ENCODE measurements at places on chromosomes 13 and 19.

DNA sequence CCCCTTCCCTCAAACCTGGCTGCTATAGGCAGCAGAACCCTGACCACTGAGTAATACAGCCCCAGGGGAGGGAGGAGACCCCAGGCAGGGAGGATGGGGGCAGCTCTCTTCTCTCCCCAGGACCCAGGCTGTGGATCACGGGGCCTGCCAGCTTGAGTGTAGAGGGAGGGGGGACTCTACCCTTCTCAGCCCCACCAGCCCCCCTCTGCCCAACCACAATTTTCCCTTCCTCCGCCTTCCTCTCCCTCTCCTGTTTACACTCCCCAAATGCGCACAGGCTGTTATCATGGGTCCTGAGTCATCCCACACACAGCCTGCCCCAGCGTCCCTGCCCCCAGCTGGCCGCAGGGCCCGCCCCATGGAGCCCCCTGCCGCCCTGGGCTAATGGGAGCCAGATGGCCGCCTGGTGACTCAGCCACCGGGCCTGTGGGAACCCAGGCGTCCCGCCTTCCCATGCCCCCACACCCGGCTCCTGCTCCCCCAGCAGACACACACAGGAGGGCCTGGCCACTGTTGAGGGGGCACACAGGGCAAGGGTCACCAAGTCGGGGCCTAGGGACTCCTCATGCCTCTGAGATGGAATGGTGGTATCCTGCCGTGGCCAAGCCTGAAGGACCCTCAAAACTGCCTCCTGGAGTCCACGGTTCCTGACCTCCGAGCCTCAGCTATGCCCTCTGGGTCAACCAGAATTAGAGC is 13.6 kb downstream of the CCDC97 start:
- DNase-seq, result no peak

- no peak for DNase-seq
Measured at GRCh38 chr13:72198042-72198441, 331.0 kb upstream of the DACH1 start.

- DNase-seq, result no peak
Measured at GRCh38 chr19:34480491-34480890, 1.1 kb upstream of the WTIP start.

DNA sequence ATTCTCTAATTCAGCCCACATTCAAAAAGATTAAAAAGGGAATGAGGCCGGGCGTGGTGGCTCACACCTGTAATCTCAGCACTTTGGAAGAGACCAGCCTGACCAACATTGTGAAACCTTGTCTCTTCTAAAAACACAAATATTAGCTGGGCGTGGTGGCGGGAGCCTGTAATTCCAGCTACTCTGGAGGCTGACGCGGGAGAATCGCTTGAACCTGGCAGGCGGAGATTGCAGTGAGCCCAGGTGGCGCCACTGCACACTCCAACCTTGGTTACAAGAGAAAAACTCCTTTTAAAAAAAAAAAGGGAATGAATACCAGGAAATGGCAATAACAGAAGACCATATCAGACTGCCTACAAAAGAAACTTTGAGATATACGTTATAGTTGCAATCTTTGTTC is 1244.5 kb downstream of the PCDH9 start:
- no peak for DNase-seq

- DNase-seq, result no peak
Measured at GRCh38 chr13:51237386-51237785, 15.2 kb downstream of the FAM124A start.

DNA sequence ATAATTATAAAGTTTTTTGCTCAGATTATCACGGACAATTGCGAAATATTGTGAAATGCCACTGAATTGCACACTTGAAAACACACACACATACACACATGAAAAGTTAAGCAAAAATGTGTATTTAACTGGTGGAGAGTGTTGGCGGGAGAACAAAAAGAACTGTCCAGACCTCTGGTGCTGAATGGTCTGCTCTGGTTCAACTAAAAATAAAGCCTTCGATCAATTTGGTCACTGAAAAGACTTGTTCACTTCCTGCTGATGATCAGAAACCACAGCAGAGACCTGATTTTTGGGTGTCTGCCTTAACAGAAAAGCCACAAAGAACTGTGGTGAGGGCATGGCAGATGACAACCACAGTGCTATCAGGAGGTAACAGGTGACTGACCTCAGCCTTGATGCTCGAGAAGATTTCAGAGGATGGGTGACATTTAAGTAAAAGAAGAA is 4.0 kb upstream of the IGFL1 start:
- no peak for DNase-seq

GRCh38 chr19:34261334-34262109 is 7.2 kb downstream of the GARRE1 start:
- no peak for DNase-seq

DNA sequence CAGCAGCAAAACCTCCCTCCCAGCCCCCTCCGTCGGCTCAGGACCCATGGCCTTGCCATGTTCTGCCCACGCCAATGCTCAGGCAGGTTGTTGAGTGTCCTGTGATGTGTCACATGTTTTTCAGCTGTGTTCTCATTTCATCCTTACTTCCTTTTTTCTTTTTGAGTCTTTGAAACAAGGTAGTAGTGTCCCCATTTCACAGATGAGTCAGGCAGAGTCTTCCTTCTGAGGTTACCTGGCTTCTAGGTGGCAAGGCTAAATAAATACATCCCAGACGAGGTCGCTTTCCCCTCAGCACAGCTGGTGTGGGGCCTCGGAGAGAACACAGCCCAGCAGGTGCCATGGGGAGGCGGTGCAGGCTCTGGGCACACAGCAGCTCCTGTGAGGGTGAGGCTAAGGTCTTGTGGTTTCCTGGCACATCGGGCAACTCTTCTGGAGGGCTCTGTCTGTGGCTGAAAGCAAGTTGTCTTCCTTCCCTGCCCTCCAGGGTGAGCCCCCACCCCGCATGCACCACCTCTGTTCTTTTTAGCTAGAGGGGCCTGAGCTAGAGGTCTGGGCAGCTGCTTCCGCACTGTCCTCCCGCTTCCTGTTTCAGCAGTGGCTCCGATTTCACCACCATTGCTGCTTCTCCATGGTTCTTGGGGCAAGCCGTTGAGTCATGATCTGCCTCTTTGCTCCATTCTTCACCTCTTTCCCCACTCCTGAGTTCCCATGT is 15.1 kb downstream of the PRAM1 start:
- DNase-seq, result no peak

DNA sequence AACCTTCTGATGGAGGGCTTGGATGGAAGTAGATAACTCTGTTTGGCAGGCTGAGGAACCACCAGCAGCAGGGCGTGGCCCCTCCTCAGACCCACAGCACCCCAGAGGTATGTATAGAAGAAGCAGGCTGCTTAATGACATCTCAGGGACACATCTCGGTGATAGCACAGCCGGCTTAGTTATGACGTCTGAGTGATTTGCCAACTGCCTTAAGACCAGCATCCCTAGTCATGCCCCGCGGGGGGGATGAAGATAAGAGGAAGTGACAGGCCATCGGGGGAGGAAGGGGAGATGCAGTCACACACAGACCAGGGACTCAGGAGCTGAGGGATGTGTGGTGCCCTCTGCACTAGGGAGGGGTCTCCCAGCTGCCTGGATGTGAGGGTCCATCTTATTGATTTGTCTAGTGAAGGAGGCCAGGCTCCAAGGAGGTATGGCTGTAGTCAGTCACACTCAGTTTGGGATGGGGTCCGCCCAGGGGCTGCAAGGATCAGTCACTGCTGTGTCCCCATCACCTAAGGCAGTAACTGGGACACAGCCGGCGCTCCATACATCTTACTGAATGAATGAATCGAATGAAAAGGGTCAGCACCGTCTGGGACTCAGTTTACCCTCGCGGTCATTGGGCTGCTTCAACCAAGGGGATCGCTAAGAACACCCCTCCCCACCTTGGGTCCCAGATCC is 19.2 kb upstream of the ERCC1 start:
- DNase-seq, result no peak

GRCh38 chr13:40442826-40443225 is 223.6 kb downstream of the FOXO1 start:
- DNase-seq, result no peak

GRCh38 chr19:576768-577438 is 4.5 kb downstream of the BSG start:
- DNase-seq, result no peak

DNA sequence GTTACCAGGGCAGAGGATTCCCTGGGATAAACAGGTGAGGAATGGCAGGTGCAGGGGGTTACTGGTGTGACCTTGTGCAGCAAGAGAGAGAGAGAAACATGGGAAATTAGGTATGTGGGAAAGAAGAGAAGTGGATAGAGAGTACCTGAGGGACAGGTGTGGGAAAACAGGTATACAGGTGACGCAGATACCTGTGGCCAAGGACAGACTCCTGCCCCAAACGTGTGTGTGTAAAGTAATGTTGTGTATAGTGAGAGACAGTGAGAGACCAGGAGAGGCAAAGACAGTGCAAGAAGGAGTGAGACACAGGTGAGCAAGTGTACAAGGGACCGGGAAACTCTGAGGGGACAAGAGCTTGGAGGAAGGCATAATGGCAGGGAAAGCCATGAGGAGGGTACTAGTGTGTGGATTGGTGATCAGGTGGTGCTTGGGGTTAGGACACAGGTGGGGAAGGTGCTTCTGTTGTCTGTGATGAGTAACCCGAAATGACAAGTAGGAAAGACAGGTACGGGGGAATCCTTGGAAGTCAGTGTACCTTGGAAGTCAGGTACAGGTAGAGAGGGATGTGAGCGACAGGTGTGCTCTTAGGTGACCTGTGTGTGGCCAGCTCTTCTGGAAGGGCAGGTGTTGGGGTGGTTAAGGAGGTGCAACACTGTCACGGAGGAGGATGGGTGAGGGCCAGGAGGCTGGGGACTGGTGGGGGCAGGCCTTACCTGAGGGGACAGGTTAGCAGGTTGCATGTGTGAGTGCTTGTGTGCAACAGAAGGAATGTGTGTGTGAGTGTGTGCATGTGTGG is 2.8 kb downstream of the ERFL start:
- no peak for DNase-seq

DNA sequence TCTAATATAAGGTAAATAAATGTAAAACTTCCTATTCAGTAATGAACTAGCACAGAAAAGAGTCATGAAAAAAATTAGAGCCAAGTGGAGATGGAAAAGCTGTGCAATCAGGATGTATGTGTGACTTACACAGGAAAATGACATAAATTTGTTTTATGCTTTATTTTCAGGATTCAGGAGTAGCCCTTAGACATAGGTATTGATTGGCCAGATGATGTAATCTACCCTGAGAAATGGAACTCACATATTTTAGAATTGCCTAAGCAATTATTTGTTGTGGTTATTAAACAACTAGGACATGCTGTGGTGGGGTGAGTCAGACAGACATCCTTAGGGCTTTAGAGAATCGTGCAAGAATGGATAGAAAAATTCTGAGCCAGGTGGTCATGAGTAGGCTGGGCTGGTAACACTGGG is 110.6 kb downstream of the PCDH9 start:
- DNase-seq, result no peak

GRCh38 chr19:42301646-42302203 is at the start of gene PRR19:
TSS of gene PRR19 (plus strand) at chr19:42302132. CDS start at chr19:42309585, 7,453 bp downstream.
- no peak for DNase-seq

DNA sequence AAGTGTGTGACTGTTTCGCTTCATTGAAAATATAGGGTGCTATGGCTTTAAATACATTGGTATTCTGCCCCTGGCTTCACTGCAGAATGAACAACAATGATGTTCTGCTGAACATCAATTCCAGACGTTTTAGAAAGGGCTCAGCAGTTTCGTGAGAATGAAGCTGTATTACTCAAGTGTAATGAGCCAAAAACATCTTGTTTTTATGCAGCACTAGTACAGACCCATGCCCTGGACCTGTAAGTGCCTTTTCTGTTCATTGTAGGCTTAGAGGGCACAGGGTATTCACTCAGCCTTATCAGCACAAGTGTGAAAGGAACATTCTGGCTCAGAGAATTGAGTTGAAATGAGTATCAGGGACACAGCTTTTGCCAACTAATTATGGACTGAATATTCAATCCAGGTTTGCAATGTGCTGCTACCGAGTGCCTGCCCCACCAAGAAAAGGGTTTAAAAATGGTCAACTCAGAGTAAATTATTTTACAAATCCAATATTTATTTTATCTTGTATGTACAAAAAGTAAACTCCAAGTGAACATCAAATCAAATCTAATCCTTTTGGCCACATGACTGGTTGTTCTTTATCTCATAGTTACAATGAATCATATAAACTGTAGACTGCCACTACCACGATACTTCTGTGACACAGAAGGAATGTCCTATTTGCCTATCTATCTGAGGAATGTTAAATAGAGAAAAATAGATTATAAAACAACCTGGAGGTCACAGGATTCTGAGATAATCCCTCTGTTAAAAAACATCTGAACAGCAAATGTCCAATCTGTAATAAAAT is 362.8 kb downstream of the NALCN start:
- DNase-seq, result no peak

GRCh38 chr13:32504263-32504662 is 34.3 kb downstream of the N4BP2L2 start:
- no peak for DNase-seq

GRCh38 chr19:51427201-51427600 is 9.8 kb upstream of the SIGLEC10 start:
- DNase-seq, result no peak

DNA sequence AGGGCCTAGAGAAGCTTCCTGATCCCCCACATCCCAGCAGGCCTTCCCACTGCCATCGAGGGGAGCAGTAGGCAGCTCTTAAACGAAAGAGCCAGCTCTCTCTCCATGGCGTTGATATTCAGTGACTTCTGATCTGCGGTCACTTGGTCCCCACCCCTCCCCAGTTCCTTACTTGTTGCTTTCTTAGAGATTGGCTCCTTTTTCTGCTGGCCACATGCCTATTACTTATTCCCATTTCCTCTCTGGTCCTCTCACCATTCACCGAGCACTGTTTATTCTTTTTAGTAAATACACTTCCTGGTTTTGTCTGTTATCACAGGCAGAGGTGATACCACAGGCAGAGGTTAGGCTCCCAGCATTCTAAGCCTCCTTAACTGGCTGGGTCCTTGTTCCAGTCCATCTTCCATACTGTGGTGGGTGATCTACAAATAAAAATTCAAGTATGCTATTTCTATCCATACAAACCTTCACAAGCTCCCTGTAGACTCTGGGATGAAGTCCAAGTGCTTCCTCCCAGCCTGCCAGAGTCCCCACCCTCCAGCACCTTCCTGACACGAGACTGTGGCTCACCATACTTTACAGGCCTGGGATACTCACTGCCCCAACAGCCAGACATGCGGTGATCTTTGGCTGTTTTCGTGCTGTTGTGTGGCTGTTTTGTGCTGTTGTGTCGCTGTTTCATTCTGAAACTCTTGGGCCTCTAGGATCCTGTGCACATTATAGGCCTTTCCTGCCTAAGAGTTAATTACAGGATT is 315.9 kb downstream of the ATP8A2 start:
- DNase-seq, result peak; percentile 89

GRCh38 chr13:77729502-77730221 is 32.2 kb downstream of the SLAIN1 start:
- DNase-seq, result no peak

GRCh38 chr13:111295886-111296285 is 24.6 kb upstream of the TEX29 start:
- no peak for DNase-seq

Data from NCI-H748 treated with DMSO at 0.1 percent for 48 hours (cell line).